ENCODE measurements at places on chromosomes 6 and 20.

DNA sequence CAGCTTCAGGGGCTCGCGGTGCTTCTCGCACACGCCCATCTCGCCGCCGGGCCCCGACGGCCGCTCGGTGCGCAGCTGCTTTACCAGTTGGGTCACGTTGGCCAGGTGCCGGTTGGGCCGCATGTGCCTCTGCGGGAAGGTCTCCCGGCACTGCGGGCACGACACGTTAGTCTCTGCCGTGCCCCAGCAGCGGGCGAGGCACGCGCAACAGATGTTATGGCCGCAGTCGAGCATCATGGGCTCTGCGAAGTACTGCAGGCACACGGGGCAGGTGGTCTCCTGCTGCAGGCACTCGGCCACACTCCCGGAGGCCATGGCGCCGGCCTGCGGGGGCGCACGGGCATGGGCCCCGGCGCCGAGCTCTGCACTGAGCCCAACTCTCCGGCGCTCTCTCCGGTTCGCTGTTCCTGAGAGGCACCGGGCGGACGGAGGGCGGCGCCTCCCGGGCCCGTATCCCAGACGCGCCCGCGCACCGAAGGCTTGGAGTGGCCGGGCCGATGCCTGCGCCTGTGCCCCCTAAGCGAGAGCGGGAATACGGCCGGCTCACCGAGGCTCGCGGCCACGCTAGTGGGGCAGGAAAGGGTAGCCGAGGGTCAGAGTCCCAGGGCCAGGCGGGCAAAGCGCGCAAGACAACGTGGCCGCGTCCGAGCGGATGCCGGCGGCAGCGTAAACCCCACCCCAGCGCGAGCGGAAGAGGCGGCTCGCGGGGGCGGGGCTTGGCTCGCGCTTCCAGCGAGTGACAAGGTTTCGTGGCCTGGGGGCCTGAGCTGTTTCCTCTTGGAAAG is at the start of gene TRIM27:
Gene TRIM27 (minus strand): TSS at position 668 of the 785 bp plus-strand sequence. CDS start 353 bp downstream, at position 315.
- DNase-seq, result peak; percentile 63

DNA sequence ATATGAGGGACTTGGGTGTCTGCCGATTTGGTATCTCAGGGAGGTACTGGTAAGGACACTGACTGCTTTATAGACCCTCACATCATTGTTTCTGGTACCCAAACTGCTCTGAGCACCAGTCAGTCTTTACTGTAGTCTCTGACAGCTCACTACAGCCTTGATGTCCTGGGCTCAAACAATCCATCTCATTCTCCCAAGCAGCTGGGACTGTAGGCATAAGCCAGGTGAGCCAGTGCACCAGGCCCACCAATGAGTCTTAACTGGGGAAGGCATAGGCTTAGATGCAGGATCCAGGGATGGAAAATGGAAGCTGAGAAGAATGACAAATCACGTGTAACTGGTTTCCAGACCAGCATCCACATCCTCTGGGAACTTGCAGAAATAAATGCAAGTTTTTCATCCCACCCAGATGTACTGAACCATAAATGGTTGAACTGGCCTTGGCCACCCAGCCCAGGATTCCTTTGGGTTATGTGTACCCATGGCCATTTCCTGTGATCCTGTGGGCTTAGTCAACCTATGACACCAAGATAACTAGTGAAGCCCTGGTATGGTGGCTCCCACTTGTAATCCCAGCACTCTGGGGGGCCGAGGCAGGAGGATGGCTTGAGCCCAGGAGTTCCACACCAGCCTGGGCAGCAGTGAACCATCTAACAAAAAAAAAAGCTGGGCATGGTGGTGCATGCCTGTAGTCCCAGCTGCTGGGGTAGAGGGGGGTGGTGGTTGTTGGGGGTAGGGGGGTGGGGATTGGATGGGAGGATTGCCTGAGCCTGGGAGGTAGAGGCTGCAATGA is 5.8 kb downstream of the TUBB start:
- DNase-seq, result no peak

DNA sequence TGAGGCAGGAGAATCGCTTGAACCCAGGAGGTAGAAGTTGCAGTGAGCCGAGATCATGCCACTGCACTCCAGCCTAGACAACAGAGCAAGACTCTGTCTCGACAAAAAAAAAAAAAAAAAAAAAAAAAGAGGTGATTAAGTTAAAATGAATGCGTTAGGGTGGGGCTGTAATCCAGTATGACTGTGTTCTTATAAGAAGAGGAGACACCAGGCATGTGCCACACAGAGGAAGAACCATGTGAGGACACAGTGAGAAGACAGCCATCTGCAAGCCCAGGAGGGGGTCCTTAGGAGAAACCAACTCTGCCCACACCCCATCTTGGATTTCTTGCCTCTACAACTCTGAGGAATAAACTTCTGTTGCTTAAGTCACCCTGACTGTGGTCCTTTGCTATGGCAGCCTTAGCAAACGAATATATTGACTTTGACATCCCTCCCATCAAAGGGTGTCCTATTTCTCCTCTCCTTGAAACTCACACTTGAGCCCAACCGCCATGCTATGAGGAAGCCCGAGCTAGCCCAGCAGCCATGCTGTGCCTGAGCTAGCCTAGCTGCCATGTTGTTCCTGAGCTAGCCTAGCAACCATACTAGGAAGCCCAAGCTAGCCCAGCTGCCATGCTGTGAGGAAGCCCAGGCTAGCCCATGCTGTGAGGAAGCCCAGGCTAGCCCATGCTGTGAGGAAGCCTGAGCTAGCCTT is 15.8 kb upstream of the PPP1R16B start:
- DNase-seq, result no peak

- DNase-seq, result no peak
These were observed 104.3 kb upstream of the BEND6 start for GRCh38 chr6:56850626-56851025.

DNA sequence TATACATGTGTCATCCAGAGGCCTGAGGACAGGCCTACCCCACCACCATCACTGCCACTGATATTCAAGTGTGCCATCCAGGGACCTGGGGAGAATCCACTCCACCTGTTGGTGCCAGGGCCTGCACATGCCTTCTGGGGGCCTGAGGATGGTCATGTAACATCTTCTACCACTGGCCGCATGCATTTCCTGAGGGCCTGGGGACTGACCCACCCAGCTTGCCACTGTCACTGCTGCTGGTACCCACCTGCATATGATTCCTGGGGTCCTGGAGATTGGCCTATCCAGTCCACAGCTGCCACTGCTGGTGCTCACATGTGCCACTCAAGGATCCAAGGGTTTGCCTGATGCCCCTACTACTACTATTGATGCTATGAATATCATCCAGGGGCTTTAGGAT is 184.3 kb upstream of the SYNCRIP start:
- DNase-seq, result no peak

- DNase-seq, result no peak
These were observed 213.2 kb upstream of the MANEA start for GRCh38 chr6:95364016-95364604.

DNA sequence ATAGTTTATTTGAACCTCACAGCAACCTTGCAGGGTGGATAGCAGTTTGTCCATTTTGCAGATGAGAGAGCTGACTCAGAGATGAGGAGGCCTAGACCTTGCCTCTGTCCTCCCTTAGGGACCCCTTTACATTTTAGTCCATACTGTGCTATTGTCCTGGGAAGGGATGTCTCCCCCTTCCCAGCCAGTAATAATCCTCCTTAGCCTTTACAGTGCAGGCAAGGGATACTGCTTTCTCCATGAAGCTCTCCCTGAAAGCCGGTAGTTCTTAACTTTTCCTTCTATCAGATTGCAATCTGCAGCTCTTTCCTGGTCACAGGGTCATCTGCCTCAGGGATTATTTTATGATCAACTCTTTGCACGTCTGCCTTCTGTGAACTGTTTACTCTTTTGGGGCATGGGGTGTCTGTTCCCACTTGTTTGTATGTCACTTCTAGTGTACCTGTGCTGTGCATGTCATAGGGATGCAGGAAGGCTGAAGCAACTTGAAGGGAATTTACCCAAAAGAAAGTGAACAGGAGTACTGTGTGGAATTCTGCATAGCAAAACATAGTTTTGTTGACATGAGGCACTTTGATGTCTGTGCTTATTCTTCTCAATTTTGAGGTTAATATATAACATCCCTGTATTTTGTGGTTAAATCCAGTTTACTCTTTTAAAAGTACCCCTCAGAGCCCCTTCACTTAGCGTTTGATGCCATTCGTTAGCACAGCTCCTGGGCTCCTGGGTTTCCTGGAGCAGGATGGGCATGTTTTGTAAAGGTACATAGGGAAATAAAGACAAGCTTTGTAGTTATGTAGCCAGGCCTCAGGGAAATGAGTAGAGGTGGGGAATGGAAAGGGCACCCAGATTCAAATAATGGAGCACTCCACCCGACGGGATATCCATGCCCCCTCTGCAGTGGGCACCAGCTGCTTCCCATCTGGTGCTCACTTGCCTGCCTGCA is 38.1 kb downstream of the DHX35 start:
- no peak for DNase-seq

- no peak for DNase-seq
These were observed 84.3 kb downstream of the SHLD1 start for GRCh38 chr20:5834436-5835005.

- DNase-seq, result no peak
These were observed 308.7 kb downstream of the PKHD1 start for GRCh38 chr6:51778666-51779065.

DNA sequence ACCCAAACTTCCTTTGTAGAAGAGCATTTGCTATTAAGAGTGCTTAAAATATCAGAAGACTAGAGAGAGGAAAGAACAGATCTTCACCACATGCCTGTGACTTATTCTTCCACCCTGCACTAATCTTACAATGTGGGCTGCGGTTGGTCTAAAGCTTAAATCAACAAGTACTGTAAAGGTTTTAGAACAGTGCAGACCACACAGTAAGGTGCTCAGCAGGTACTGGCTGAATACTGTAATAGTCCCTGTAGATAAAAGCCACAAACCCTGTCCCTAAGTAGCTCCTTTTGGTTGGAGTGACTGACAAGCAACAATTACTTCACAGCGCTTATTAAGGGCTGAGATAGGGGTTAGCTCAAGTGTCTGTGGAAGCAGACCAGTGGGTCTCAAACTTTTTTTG is 972 bp upstream of the PHF3 start:
- DNase-seq, result no peak

DNA sequence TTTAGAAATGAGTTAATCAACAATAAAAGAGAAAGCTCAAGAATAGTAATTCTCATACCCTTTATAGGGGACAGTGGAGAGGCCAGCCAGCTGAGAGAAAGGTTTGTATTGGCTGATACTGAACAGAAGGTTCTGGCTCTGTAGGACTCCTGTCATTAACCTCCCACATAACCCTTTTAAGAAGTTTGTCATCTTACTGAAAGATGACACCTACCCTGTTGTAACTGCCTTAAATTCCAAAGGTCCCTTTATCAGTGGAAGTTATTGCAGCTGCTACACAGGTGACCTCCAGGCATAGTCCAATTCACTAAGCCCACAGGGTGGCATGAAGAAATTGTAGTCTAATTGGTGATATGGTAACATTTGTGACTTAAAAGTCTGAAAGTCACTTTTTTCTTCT is 790.1 kb downstream of the TENT5A start:
- DNase-seq, result no peak

- peak; percentile 40 for DNase-seq
These were observed 712 bp downstream of the RXRB start for GRCh38 chr6:33199687-33200218.

DNA sequence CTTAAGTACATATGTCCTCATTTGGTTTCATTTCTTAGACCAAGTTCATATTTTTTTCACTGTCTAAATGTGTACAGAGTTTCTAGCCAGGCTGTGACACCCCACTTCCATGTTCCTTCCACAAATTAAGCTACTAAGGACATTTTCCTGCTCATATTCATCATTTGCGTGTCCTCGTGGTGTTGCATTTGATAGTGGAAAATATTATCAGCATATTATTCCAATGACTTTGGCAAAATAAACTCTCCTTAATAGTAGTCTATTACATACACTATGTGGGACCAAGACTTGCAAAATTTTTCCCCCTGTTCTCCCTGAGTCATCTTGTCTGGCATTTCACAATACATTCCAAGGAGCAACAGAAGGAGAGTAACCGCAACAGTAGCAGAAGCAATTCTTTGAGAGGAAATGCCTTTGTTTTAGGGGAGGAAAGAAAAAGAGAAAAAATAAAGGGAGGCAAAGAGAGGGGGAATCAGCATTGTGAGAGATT is 599.2 kb downstream of the COL12A1 start:
- DNase-seq, result no peak

DNA sequence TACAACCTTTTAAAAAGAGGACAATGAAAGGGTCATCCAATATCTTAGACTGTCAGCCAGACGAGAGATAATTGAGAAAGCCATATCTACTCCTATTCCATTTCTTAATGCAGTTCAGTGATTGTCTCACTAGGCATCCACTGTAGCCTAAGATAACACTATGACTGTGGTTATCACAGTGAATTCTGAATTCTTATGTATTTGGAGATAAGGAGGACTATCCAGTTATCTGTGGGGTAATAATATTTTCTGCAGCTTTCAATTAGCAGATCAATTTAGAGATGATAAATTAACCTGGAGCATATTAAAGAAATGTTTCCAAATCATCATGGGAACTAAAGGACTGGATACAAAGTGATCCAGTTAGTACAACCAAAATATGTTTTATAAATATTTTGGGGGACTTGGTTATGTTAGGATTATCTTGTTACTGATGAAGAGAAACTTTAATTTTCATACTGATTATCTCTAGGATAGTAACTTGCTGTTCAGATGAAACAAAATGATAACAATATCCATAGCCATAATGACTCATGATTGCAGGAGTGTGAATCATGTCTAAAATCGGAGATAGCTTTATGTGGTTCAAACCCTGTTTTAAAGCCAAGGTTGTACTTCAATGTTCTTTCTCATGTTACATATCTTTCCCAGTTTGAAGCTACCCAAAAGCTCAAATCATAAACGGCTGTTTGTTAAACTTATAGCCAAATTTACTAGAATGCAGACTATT is 1152.0 kb downstream of the HACE1 start:
- DNase-seq, result no peak

GRCh38 chr20:50191544-50192363 is 1.1 kb downstream of the CEBPB start:
- DNase-seq, result peak; percentile 28

GRCh38 chr20:2108498-2108897 is 6.9 kb downstream of the STK35 start:
- DNase-seq, result no peak

- no peak for DNase-seq
These were observed 43.3 kb downstream of the IRAK1BP1 start for GRCh38 chr6:78910591-78911171.

- no peak for DNase-seq
These were observed 972 bp downstream of the RNF8 start for GRCh38 chr6:37354526-37355384.

DNA sequence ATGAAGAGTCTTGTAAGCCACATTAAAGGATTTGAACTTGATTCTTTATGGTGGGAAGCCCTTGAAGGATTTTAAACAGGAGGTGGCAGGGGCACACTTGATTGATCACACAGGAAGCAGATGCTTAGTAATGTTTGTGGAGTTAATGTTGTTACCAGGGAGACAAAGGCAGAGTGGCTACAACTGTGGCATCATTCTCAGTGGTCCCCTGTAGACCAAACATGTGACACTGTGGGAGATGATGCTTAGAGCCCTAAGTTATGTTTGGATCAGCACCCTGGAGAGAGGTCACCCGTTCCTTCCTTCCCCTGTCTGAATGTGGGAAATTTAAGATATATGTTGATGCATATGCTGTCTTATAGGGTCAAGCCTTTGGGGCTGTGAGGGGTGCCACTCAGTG is 53.2 kb downstream of the EIF2S2 start:
- no peak for DNase-seq

Measured in stimulated activated CD8-positive, alpha-beta memory T cell treated with anti-CD3 and anti-CD28 coated beads, Interleukin-2, amount 100 ng/mL, for 1 hour (primary cell).